ENCODE measurements at places on chromosomes 4 and X.

DNA sequence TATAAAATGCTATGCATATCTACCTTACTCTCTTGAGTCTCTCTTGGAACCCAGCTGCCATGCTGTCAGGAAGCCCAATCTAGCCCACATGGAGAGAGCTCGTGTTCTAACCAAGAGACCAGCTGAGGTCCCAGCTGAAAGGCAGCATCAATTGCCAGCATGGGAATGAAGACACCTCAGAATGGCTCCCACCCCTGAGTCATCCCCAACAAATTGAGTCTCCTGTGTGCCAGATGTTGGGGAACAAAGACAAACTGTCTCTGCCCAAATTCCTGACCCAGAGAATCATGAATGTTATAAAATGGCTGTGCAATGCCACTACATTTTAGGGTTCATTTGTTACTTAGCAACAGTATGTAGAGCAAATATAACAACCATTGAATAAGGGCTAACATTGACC is 105.2 kb upstream of the STX18 start:
- no peak for DNase-seq

GRCh38 chr4:72846280-72847111 is 223.0 kb downstream of the COX18 start:
- DNase-seq = no peak

- DNase-seq = no peak
Measured at GRCh38 chr4:104064646-104065577, 345.1 kb upstream of the TACR3 start.

- no peak for DNase-seq
Measured at GRCh38 chrX:124226129-124226528, 106.3 kb upstream of the TEX13D start.

GRCh38 chrX:81120258-81120935 is 81.3 kb downstream of the HMGN5 start:
- no peak for DNase-seq

GRCh38 chr4:183241721-183242151 is 78.3 kb downstream of the CLDN22 start:
- DNase-seq = no peak

DNA sequence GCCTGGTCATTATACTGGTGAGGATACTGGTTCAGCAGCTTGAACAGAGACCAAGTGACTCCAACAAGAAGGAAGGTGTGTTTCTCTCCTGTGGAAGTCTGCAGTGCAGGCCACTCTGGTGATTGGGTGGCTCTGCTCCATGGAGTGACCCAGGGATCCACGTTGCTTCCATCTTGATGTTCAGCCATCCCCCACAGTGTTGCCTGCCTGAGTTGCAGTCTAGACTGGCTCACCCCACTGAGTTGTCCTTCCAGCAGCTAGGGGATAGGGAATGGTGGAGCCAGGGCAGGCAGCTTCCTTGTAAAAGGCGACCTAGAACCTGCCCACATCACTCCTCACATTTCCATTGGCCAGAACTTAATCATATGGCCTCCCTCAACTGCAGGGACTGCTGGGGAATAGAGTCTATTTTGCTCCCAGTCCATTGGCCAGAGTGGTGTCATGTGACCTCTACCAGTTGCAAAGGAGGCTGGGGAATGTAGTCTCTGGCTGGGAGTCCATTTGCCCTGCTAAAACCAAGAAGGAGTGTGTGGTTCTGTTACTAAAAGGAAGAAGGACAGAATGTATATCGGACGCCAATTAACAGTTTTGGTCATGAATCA is 8.0 kb downstream of the MAN2B2 start:
- DNase-seq = no peak

GRCh38 chr4:88240297-88240714 is 44.1 kb downstream of the PPM1K start:
- no peak for DNase-seq

DNA sequence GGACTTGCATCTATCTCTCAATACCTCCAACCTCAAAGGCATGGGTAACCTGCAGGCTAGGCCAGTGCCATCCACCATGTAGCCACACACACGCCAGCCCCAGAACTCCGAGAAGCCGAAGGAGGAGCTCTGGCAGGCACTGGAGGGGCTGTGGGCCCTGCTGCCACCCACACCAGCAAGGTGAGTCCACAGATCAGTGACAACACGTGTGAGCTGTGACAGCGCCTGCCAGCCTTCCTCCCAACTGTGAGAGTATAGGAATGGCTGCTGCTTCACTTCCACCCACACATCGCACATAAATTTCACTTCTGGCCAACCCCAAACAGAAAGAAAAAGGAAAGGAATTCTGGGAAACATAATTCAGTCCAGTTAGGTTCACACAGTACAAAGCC is 422.6 kb downstream of the BCOR start:
- no peak for DNase-seq

DNA sequence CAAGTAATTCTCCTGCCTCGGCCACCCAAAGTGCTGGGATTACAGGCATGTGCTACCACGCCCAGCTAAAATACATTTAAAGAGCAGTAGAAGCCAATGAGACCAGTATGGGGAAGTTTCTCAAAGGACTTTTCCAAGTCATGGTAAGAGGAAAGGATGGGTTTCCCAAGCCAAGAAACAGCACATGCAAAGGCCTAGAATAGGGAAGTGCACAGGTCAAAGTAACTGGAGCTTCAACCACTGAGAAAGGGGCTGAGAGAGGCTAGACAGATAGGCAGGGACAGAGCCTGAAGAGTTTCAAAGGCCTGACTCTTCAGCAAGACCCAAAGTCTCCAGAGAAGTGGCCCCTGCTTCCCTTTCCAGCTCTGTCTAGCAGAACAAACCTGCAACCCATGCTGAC is 162.1 kb downstream of the CORIN start:
- no peak for DNase-seq

DNA sequence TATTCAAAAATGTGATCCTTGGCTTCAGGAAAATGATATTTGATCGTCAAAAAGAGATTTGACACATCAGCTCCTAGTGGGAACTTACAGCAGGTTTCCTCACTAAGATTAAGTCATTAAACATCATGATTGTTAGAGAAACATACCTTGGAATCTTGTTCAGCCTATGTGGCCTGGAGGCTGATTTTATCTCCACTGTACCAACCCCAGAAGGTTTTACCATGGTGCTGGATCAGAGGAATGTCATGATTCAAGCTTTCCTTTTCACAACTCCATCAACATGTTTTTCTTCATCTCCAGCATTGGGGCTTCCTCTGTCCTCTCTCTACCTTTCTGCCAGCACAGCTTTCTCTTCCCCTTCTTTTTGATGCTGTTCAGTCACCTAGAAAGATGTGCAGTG is 68.4 kb upstream of the MID1IP1 start:
- DNase-seq = no peak

GRCh38 chr4:82739287-82740190 is 59.1 kb downstream of the SCD5 start:
- no peak for DNase-seq

GRCh38 chrX:20432746-20433387 is 166.2 kb upstream of the RPS6KA3 start:
- DNase-seq = no peak

DNA sequence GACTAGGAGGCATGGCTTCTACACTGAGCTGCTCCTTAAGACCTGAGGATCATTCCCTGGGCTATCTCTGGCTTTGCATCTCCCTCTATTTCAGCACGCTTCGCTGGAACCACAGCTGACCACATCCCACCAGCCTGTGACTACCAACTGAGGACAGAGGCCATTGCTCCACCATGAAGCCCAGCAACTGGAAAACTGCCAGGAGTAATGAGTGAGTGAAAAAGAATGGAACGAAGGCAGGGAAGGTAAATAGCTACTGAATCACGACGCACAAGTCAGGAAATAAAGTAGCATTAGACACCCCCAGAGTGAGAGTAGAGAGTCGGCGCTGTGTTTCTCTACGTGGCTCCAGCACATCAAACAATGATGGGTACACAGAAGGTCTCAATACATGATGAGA is 314.7 kb downstream of the LDB2 start:
- no peak for DNase-seq

- no peak for DNase-seq
Measured at GRCh38 chrX:5388087-5388486, 840.6 kb downstream of the NLGN4X start.

GRCh38 chrX:130167040-130167439 is 1.4 kb upstream of the AIFM1 start:
- no peak for DNase-seq

- DNase-seq = no peak
Measured at GRCh38 chr4:151012820-151013219, 2.3 kb downstream of the LRBA start.

- no peak for DNase-seq
Measured at GRCh38 chr4:150960079-150960478, 55.0 kb downstream of the LRBA start.

GRCh38 chrX:1545776-1546408 is 8.9 kb upstream of the P2RY8 start:
- no peak for DNase-seq

GRCh38 chr4:172348426-172348825 is 535.2 kb downstream of the GALNTL6 start:
- DNase-seq = no peak

DNA sequence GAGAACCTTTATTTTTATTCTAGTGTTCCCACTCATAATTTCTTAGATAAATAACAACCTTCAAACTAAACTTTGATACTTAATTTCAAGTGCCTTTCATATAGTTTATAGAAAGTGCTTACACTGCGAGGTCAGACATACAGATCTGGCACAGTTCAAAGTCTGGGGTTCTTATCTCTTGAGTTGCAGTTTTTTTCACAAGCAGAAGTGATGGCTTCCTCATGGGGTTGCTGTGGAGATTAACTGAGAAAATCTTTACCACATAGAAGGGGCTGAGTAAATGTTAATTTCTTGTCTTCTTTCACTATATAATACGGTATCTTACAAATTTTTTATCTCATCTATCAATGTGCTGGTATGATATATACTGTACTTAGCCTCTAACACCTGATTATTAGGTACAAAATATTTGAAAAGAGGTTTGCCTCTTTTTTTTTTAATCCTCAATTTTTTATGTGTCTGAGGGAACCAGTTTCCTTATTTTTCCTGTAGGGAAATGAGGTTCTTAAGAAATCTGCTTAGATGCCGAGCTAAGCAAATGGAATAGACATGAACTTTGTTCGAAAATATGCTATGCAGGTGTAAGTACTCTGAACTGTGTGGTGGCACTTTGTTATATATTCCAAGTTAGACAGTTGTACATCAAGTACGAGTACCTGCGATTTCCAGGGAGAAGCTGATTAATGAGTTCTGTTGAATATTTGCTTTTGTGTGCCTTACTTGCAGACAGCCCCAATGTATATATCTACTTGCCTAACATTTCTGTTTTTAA is 3.3 kb downstream of the ING2 start:
- no peak for DNase-seq

- no peak for DNase-seq
Measured at GRCh38 chr4:21544415-21544814, 404.2 kb downstream of the KCNIP4 start.

- DNase-seq = no peak
Measured at GRCh38 chr4:38237139-38237538, 276.9 kb downstream of the PTTG2 start.

DNA sequence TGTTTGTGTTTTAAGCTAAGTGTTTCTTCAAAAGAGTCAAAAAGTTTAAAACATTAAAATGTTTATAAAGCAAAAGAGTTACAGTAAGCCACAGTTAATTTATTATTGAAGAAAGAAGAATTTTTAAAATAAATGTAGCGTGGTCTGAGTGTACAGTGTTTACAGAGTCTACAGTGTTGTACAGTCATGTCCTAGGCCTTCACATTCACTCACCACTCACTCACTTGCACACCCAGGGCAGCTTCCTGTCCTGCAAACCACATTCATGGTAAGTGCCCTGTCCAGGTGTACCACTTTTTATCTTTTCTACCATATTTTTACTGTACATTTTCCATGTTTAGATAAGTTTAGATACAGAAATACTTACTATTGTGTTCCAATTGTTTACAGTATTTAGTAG is 239.7 kb upstream of the AGA start:
- DNase-seq = no peak

- DNase-seq = no peak
Measured at GRCh38 chr4:56250776-56251175, 136.5 kb downstream of the AASDH start.

Measured in suprapubic skin (tissue), 4 donors.